ENCODE measurements at places on chromosomes 6 and 20.

DNA sequence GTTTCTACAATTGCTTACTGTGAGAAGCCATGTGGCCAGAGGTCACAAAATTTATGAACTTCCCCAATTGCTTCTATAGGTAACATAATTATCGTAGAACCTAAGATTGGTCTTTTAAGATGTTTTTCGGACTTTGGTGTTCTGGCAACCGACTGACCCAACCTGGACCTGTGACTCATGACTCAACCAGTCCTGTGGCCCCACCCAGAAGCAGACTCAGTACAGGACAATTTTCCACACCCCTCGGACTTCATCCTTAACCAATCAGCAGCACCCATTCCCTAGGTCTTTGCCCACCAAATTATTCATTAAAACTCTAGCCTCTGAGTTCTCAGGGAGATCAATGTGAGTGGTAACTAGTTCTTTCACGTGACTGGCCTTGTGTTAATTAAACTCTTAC lies 26.4 kb upstream of the AKAP12 start:
- DNase-seq: no peak

DNA sequence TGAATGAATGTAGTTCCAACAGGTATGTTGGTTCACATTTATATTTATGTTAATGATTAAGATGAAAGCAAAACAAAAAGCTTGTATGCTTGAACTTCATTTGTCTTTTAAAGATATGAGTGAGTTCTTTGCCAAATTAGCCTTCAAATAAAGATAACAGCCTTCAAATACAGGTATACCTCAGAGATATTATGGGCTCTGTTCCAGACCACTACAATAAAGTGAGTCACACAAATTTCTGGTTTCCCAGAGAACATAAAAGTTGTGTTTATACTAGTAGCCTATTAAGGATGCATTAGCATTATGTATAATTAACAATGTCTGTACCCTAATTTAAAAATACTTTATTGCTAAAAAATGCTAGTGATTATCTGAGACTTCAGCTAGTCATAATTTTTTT lies 245.3 kb upstream of the MAN1A1 start:
- DNase-seq: no peak

GRCh38 chr6:125534430-125535263 lies 214.8 kb upstream of the HEY2 start:
- no peak for DNase-seq

GRCh38 chr20:49460916-49461315 lies 21.6 kb downstream of the KCNB1 start:
- DNase-seq: no peak

DNA sequence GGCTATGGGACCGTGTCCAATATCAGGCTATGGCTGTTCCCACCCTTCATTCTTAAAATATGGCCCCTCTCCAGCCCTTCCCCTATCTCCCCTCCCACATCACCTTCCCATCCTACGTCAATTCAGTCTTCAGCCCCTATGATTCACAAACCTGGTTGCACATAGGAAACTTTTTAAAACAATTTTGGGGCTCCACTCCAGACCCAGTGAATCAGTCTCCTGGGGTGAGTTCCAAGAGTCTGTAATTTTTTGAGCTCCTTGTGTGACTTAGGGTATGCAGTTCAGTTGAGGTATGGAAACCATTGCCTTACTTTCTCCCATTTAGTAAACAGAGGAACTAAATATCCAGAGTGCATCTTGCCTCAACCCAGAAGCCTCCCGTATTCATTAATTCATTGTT lies 5.5 kb downstream of the HNF4A start:
- no peak for DNase-seq

GRCh38 chr6:15551798-15552197 lies 111.0 kb downstream of the DTNBP1 start:
- no peak for DNase-seq

- DNase-seq: no peak
Observed at GRCh38 chr20:47273591-47274235, 82.8 kb downstream of the ZMYND8 start.

- no peak for DNase-seq
Observed at GRCh38 chr6:130063806-130064205, 45.4 kb downstream of the L3MBTL3 start.

- DNase-seq: no peak
Observed at GRCh38 chr20:47438464-47439381, 63.0 kb upstream of the NCOA3 start.

DNA sequence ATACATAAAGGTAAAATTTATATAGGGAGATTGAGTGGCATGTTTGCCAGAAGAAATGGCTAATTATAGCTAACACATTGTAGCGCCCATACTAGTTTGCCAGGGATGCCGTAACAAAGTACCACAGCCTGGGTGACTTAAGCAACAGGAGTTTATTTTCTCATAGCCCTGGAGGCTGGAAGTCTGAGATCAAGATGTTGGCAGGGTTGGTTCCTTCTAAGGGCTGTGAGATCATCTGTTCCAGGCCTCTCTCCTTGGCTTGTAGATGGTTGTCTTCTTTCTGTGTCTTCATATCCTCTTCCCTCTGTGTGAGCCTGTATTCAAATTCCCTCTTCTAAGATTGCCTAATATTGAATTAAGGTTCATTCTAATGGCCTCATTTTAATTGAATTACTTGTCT lies 417.5 kb upstream of the OPRM1 start:
- DNase-seq: no peak

DNA sequence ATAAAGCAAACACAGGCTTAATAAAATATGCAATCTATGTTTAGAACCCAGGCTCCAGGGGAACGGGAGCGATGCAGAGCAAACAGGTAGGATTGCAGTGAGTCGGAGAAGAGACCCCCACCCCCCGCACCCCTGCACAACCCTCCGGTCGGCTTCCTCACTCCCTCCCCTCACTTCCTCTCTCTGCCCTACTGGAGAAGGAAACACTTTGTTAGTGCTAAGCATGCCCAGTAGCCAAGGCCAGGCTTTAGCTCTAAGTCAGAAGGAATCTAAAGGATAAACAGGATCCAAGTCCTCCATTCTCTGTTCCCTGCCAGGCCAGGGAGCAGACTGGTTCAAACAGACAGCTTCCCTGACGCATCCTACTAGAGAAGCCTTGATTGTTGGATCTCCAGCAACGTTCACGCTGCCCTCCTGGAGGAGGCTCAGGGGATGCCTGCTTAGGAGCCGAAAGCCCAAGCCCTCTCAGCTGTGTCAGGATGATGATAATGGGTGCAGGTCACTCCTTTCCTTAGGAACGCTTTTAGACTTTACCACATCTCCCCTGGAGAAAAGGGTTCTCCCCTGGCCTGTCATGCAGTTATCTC lies 14.7 kb downstream of the FOXQ1 start:
- DNase-seq: no peak

DNA sequence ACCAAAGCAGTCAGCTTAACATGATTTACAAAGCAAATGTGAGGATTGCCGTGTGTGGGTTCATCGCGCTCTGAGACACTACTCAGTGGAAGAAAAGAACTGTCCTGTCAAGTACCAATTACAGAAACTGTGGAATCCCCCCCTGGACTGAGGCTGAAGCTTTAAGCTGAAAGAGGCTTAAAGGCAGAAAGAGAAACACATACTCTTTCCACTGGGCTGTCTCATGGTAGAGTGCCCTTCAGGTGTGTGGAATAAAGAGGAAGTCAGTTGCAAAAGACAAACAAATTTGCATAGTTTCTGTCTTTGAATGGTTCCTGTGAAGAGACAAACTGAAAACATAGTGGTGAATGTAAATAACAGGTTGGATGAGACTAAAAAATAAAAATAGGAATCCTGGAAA lies 560.4 kb upstream of the SYNCRIP start:
- DNase-seq: no peak

GRCh38 chr6:15451738-15452137 lies 205.9 kb downstream of the JARID2 start:
- no peak for DNase-seq

DNA sequence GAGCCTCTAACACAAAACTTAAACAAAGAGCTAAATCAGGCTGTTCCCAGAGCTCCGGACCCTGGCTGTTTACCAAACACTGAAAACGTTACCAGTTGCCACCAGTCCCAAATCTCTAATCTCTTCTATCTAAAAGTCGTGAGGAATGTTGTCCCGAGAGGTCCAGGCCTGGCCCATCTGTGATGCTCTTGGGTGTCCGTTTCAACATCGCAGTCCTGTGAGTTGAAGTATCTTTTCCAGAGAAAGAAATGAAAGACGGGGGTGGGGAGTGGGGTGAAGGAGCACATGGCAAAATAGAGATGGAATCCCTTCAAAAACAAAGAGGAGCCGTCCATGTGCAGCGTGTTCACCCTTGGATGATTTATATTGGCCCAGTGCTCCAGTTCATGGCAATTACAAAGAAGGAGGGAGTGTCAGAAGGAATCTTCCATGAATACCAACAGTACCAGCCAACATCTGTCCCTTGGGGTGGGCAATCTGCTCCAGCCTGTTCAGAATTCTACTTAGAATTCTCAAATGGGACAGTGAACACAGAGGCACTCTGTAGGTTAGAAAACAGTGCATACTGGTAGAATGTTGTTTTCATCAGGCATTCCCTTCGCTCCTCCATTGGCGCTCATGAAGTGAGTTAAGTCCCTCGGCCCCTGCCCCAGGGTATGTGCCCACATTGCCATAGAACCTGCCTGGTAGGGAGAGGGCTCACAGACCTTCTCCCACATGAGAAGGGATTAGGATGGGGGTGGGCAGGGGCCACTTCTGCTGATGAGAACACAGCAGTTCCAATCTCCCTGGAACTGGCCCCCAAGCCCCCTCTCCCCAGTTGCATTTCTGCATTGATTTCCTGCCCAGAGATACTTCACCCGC lies 112.1 kb downstream of the LY86 start:
- no peak for DNase-seq

GRCh38 chr6:108559884-108560462 lies 744 bp upstream of the FOXO3 start:
- DNase-seq: no peak

DNA sequence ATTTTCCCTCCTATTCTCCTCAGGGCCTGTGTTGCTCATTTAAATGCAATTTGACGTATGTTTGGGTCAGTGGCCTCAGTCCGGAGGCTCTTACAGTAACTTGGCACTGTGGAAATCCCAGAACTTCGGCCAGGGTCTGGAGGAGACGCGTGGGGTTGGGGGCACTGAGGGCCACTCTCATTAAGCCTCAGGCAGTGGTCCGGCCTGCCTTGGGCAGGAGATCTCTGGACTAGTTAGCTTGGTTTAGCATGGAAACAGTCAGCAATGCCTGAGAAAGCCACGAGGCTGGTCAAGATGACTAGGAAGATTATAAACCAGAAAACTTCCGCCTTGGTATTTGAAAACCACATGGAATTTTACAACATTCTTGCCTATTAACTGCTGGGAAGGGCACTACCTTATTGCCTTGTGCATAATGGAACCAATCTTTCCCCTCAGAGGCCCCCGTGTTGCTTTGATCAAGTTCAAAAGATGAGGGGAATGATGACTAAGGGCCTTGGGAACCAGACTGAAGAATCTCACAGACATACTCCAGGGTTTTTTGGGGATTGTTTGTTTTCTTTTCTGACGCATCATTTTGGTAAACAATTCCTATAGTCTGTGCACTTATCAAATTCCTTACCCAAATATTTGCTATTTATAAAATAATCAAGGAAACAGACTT lies 206.0 kb upstream of the PREP start:
- DNase-seq: no peak

GRCh38 chr20:796921-797320 lies 28.6 kb upstream of the SLC52A3 start:
- no peak for DNase-seq

DNA sequence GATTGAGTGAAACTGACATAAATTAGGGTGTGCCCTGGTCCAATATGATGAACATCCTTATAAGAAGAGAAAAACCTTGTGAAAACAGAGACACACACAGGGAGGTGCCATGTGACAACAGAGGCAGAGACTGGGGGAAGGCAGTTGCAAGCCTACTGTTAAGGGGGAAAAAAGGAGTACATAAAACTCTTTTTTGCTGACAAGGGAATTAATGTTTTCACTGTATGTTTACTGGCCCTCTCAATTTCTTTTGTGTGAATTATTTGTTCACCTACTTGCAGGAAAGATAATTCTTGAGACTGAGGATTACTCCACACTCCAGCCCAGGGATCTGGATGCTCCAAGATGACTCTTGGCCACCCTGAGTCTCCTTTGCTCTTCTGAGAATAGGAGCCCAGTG lies 12.1 kb upstream of the NRSN1 start:
- no peak for DNase-seq

DNA sequence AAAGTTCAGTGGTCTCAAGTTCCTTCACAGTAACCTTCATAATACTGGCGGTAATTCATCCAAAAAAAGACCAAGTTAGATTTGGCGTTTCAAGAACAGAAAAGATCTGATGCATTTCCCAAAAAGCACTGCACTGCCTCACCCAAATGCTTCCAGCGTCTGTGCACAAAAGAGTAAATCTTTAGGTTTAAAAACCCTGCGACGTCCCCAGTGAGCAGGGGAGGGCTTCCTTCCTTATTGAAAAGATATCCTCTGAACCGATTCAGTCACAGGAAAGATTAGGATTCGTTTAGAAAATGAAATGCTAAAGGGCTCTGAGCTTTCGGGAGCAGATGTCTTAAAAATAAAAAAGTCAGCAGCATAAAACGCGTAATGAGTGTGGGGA lies 654 bp downstream of the TBC1D7 start:
- DNase-seq: no peak

DNA sequence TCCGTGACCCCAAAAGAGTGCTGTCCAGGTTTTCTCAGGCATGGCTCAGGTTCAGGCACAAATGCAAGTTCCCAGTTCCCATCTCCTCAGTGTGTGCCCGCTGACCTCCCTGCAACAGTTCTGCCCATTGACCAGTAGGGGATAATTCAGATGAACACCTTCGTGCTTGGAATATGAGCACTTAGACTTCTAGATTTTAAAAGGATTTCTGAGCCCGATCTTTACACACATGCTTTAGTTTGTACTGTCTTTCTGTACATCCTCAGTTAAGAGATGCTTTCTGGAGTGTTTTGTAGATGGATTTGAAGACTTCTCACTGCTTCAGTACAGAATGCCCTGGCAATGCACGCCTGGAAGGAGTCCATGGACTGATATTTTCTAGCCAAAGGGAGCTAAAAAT lies 239.6 kb upstream of the PLCB4 start:
- no peak for DNase-seq

DNA sequence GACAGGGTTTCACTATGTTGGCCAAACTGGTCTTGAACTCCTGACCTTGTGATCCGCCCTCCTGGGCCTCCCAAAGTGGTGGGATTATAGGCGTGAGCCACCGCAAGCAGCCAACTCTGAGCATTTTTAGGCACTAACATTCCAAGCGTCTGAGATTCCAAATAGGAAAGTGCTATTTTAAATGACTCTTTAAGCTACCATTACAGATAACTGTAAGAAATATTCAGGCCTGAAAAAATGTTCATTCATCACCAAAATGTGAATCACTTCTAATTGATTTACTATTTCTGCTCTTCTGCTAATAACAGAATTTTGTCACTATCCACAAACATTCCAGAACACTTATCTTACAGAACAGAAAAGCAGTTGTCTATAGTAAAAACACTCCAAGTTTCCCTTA lies 106.5 kb downstream of the BACH2 start:
- DNase-seq: no peak

DNA sequence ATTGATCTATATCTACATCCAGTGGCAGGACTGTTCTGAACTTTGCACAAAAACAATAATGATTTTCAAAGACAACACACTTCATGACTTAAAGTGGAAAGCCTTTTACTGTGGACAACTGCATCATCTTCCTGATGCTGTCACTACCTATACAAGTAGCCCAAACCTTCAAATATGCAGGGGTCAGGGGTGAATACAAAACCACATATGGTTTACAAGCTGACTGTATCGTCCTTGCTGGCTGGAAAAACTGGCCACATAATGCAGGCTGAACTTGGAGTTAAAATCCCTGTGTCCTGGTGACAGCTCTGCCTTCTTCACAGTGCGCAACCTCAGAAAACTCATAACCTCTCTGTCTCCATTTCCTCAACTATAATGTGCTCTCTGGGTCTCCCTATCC lies 128.9 kb downstream of the GMDS start:
- DNase-seq: no peak

- DNase-seq: no peak
Observed at GRCh38 chr6:133835901-133836300, 53.0 kb upstream of the TCF21 start.

All from NK-92 treated with Interleukin-12 subunit alpha and Interleukin-12 subunit beta, amount 100 ng/mL, for 24 hours (cell line).